ENCODE measurements at places on chromosomes 13 and 19. TPM values are rescaled to one million over a fixed set of nuclear protein-coding genes. Genes with fewer than 3 reads are reported as not detected.

The IGLON5 gene
- not detected for total RNA-seq

The KLK15 gene
- not detected for total RNA-seq

The CXCL17 gene
- not detected for total RNA-seq

The PSG6 gene
- not detected for total RNA-seq

The GNG7 gene
- total RNA-seq: 0.06 TPM

The SPACA4 gene
- total RNA-seq: not detected

The CEACAM16 gene
- 0.19 TPM for total RNA-seq

The LRRC4B gene
- total RNA-seq: 0.38 TPM

The ACER1 gene
- total RNA-seq: not detected

The OR7D2 gene
- not detected for total RNA-seq

The TJP3 gene
- total RNA-seq: 0.67 TPM

The PTH2 gene
- not detected for total RNA-seq

The SBNO2 gene
- 20.2 TPM for total RNA-seq

The IGFL3 gene
- not detected for total RNA-seq

The SKA3 gene
- total RNA-seq: 14.6 TPM

The PDE4C gene
- total RNA-seq: not detected

The FUT1 gene
- total RNA-seq: 0.05 TPM

The LIM2 gene
- not detected for total RNA-seq

The KLK4 gene
- 0.41 TPM for total RNA-seq

The DCT gene
- not detected for total RNA-seq

The FAM124A gene
- total RNA-seq: 3.2 TPM

The CD209 gene
- total RNA-seq: not detected

The ALOX5AP gene
- 4.7 TPM for total RNA-seq
